Cardiac muscle cell (in vitro differentiated cells and primary cell): ENCODE measurements at places on chromosomes 3 and 15. TPM values are rescaled to one million over a fixed set of nuclear protein-coding genes. Genes with fewer than 3 reads are reported as not detected.

- H3K36me3 ChIP-seq = no peaks in the 10 kb centered on the region
- no peak overlapping the region for H3K27ac ChIP-seq
- H3K4me3 ChIP-seq = no peak overlapping the region
- H3K27me3 ChIP-seq = no peaks in the 10 kb centered on the region
- no peak for DNase-seq
- peaks cover 5% of the 10 kb centered on the region for H3K4me1 ChIP-seq
These were observed 2.7 kb upstream of the PCCB start for GRCh38 chr3:136247436-136247835.

The GP9 gene
- not detected in 2 replicates for total RNA-seq

GRCh38 chr3:135155228-135155627 lies 360.2 kb downstream of the EPHB1 start:
- H3K27me3 ChIP-seq = peaks cover 19% of the 10 kb centered on the region
- H3K4me3 ChIP-seq = no peak overlapping the region
- H3K36me3 ChIP-seq = no peaks in the 10 kb centered on the region

DNA sequence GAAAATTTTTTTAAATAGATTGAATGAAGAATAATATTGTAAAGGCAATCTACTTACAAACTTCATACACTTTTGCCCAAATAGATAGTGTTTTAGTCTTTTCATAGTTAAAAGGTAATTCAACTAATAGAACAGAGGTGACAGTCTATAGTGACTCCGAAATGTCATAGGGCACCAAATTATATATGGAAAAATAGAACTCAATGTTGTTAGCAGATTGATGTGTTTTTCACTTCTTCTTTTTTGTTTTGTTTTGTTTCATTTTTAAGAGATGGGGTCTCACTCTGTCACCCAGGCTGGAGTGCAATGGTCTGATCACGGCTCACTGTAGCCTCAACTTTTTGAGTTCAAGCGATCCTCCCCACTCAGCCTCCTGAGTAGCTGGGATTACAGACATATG lies 721 bp downstream of the CSTA start:
- H3K36me3 ChIP-seq = no peaks in the 10 kb centered on the region
- DNase-seq = no peak
- H3K27ac ChIP-seq = no peak overlapping the region
- no peak overlapping the region for H3K4me3 ChIP-seq
- no peaks in the 10 kb centered on the region for H3K27me3 ChIP-seq

GRCh38 chr3:156586905-156587759 lies 32.2 kb upstream of the SSR3 start:
- H3K4me1 ChIP-seq = peaks cover 13% of the 10 kb centered on the region
- no peak for DNase-seq
- no peaks in the 10 kb centered on the region for H3K36me3 ChIP-seq
- no peak overlapping the region for H3K4me3 ChIP-seq
- H3K27ac ChIP-seq = peak overlapping the region; percentile 27

DNA sequence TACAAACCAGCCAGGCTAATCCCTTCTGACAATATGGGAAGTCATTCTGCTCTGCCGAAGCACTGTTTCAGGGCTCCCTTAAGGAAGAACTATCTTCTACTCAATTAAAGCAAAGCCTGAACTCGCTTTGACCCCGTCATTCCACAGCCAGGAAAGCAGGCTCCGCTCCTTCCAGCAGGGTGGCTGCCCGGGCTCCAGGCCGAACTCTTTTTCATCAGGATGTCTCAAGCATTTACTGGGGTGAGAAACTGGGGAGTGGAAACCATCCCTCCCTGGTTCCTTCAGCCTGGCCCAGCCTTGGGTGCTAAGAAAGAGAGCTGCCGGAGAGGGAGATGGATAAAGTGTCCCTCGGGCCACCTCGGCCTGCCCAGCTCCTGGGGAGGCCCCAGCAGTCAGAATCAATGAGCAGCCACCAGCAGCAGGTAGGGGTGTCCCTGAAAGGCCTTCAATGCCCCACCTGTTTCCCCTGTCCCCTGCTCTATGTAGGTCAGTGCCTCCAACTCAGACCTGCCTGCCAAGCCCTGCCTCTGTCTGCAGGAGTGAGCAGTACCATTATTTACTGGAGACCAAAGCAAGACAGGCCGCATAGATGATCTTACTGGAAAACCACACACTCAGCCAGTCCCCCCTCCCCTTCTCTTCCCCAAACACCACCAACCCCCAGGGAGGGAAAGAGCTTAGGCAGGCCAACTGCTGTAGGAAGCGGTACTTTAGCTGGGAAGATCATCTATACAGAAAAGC lies 225.6 kb upstream of the TLE3 start:
- H3K36me3 ChIP-seq = no peaks in the 10 kb centered on the region
- H3K4me1 ChIP-seq = no peaks in the 10 kb centered on the region
- no peak overlapping the region for H3K4me3 ChIP-seq
- H3K27ac ChIP-seq = no peak overlapping the region

DNA sequence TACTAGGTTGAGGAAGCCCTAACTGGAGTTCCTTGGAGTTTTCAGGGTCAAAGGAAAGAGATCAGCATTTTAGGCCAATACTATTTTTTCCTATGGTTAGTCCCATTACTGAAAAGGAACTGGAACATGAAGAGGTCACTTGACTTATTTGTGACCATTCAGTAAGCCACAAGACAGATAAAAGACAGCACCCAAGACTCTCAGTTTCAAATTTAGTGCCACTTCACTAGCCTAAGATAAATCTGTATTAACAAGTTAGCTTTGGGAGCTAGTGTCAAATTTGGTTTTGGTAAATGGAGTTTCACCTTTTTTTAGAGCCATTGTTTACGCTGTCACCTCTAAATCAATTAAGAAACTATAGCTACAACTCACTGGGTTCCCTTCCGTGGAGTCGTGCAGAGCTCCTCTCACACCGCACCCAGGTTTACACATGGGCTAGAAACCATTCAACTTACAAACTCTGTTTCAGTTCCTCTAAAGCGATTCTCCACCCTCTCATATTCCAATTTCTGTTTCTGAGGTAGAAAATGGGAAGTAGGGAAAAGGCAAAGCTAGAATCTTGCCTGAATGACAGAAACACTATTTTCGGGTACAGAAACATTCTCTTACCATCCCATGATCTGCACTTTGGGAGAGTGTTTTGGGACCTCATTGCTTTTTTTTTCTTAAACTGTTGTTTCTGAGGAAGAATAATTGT lies 14.4 kb downstream of the CCDC32 start:
- H3K27me3 ChIP-seq = no peaks in the 10 kb centered on the region
- DNase-seq = no peak
- no peaks in the 10 kb centered on the region for H3K36me3 ChIP-seq
- peaks cover 19% of the 10 kb centered on the region for H3K4me1 ChIP-seq

- peak overlapping the region; percentile 56 for H3K4me3 ChIP-seq
- peaks cover 64% of the 10 kb centered on the region for H3K27me3 ChIP-seq
- no peak overlapping the region for H3K27ac ChIP-seq
- DNase-seq = peak; percentile 73
These were observed 227.4 kb upstream of the AZI2 start for GRCh38 chr3:28575746-28576613.

DNA sequence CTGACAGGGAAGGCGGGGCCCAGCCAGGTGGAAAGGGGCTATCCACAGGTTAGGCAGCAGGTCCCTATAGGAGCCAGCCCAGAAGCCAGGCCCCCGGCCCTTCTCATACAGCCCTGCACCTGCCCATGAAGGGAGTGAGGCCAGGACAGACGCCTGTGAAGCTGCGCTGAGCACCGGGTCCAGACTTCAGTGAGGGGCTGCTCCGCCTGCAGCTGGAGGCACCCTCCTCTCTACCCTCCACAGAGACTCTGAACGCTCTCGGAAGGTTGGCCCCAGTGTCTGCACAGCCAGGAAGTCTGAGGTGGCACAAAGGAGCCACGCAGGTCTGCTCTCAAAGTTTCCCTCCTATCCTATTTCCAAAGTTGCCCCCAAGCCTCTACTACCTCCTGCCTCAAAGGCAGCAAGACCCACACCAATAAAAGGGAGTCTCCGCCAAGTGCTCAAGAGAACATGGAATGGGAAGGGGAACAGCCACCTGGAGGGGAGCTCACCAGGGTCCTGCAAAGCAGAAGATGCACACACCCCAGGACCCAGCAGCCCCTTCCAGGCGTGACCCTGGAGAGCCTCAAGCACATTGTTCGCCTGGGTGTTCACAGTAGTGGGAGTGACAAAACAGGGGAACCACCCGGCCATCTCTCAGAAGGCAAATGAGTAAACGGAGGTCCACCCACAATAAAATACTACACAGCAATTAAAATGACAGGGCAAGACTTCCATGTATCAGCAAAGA lies 19.5 kb downstream of the XXYLT1 start:
- no peaks in the 10 kb centered on the region for H3K27me3 ChIP-seq
- no peaks in the 10 kb centered on the region for H3K36me3 ChIP-seq
- no peak overlapping the region for H3K4me3 ChIP-seq
- H3K27ac ChIP-seq = no peak overlapping the region
- DNase-seq = no peak
- peaks cover 7% of the 10 kb centered on the region for H3K4me1 ChIP-seq

DNA sequence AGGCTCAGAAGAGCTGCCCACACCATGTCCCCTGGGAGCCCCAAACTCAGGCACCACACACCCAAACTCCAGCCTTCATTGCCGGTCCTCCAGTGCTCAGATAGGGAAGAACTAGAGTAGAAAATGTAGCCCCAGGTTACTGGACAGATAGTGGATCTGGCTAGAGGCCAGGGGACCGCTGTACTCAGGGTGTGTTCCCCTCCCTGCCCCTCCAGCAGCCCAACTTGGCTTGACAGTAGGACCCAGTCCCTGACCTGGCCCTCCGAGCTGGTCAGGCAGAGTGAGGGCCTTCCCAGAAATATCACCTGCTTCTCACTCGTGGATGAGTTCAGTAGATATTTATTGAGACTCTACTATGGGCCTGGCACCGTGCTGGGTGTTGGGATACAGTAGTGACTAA lies 100.0 kb downstream of the CORO2B start:
- no peak for DNase-seq
- peaks cover 21% of the 10 kb centered on the region for H3K4me1 ChIP-seq
- H3K36me3 ChIP-seq = no peaks in the 10 kb centered on the region
- H3K27ac ChIP-seq = no peak overlapping the region
- H3K4me3 ChIP-seq = no peak overlapping the region
- H3K27me3 ChIP-seq = no peaks in the 10 kb centered on the region

- no peak overlapping the region for H3K27ac ChIP-seq
- no peak overlapping the region for H3K4me3 ChIP-seq
- H3K36me3 ChIP-seq = no peaks in the 10 kb centered on the region
- H3K27me3 ChIP-seq = no peaks in the 10 kb centered on the region
These were observed 311.9 kb downstream of the EDEM1 start for GRCh38 chr3:5499404-5499803.

The RPL39L gene
- 29.7 and 56.2 TPM in 2 replicates for total RNA-seq

- no peak for DNase-seq
- no peak overlapping the region for H3K4me3 ChIP-seq
- no peak overlapping the region for H3K27ac ChIP-seq
- no peaks in the 10 kb centered on the region for H3K4me1 ChIP-seq
These were observed 69.1 kb downstream of the KBTBD8 start for GRCh38 chr3:67067251-67067650.

The SSR3 gene
- total RNA-seq = 90.9 and 143 TPM in 2 replicates

The ZNF774 gene
- total RNA-seq = 1.7 and 14.6 TPM in 2 replicates
